ENCODE measurements at places on chromosomes 7 and 10.

DNA sequence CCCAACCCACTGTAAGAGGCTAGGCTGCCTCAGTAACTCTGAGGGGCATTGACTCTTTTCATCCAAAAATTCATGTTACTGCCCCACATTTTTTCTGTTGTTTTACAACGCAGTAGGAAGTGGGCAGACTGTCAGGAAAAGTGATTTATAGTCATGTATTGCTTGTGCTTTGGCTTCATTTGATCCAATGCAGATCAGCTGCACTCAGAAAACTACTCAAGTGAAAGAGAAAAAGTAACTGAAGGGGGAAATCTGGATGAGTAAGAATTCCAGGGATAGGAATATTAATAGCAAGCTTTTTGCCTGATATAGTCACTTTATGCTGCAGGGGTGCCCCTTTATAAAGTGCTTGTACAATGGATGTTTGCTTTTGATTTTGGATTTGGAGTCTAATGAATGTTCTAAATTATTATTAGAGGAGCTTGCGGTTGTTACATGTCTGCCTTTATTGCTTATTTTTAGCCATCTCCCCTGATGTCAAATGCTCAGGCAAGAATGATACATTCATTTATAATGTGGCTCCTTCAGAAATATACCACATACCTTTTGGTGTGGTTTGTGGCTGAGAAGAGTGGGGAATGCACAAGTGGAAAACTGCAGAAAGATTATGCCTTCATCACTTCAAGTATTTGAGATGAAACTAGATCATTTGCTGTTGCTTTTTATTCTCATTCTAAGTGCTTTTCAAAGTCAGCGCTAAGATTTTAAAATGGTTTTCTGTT, 86.1 kb downstream of the EGFR start:
- no peak for DNase-seq

- no peak for DNase-seq
Measured at GRCh38 chr7:139594911-139595476, 71.5 kb downstream of the CLEC2L start.

DNA sequence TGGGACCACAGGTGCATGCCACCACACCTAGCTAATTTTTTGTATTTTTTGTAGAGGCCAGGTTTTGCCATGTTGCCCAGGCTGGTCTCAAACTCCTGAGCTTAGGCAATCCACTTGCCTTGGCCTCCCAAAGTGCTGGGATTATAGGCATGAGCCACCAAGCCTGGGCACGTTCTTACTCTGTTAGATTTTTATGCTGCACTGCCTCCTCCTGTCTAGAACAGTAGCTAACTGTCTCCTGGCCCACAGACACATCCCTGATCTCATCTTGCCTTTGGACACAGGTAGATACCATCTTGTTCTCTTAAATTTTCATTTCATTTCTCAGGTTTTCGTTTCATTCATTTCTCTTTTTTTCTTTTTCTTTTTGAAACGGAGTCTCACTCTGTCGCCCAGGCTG, 41.1 kb downstream of the BLVRA start:
- DNase-seq, result no peak

GRCh38 chr7:139457153-139457946, 26.1 kb downstream of the KLRG2 start:
- no peak for DNase-seq

- DNase-seq, result no peak
Measured at GRCh38 chr7:101216860-101217387, 457 bp downstream of the PLOD3 start.

Data from activated CD4-positive, alpha-beta T cell treated with anti-CD3 and anti-CD28 coated beads, Interleukin-2, amount 50 U/mL, for 16 hours (primary cell).